Hair follicular keratinocyte (primary cell): ENCODE measurements at places on chromosomes 6 and 20. TPM values are rescaled to one million over a fixed set of nuclear protein-coding genes. Genes with fewer than 3 reads are reported as not detected.

The PHACTR1 gene
- total RNA-seq, result 1.1 and 1.2 TPM in 2 replicates

The PPP1R3G gene
- 0.04 and 0.23 TPM in 2 replicates for total RNA-seq

The ZSCAN31 gene
- 1.1 and 1.9 TPM in 2 replicates for total RNA-seq

The CST7 gene
- total RNA-seq, result not detected in 2 replicates

The SMIM28 gene
- total RNA-seq, result not detected in 2 replicates

The RSPH9 gene
- total RNA-seq, result not detected in 2 replicates

The LY6G6C gene
- 0.15 TPM in 1 of 2 replicates, not detected in the other for total RNA-seq
